GM12891 (cell line): ENCODE measurements at places on chromosomes 5 and 9.

- DNase-seq: no peak
These were observed 305.1 kb downstream of the PSAT1 start for GRCh38 chr9:78601957-78602565.

- no peak for DNase-seq
These were observed 193.9 kb downstream of the ADCY2 start for GRCh38 chr5:7589800-7590199.

GRCh38 chr9:113416149-113416721 is 5.7 kb downstream of the C9orf43 start:
- DNase-seq: peak; percentile 39

DNA sequence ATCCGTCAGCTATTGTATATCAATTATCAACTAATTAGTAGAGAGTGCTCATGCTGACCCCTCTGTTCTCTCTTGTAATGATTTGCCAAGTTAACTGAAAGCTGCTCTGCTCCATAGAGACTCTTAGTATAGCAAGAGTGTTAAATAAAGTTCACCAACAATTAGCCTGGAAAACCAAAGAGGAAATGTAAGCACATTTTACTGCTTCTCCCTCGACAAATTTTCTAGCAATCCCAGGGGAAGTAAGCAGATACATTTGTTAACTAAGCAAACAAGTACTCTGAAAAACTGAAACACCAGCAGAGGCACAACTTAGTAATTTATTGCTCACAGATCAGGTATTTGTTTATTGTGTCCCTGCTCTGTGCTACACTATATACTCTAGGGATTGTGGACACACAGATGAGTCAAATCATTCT is 162.2 kb downstream of the GLIS3 start:
- DNase-seq: no peak

DNA sequence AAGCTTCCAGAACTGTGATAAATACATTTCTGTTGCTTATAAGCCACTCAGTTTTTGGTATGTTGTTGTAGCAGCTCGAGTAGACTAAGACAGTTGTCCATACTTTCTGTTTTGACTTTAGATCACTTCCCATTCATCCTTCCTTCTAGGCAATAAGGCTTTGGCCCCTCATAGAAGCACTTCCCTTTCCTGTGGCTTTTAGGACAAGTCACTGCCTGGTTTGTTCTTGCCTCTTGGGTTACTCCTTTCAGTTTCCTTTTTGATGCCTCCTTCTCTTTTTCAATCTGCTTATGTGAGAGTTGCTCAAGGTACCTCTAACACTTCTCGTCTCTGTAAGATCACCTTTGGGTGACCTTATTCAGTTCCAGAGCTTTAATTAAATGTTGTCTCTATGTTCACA is 72.4 kb upstream of the NTRK2 start:
- peak; percentile 3 for DNase-seq

DNA sequence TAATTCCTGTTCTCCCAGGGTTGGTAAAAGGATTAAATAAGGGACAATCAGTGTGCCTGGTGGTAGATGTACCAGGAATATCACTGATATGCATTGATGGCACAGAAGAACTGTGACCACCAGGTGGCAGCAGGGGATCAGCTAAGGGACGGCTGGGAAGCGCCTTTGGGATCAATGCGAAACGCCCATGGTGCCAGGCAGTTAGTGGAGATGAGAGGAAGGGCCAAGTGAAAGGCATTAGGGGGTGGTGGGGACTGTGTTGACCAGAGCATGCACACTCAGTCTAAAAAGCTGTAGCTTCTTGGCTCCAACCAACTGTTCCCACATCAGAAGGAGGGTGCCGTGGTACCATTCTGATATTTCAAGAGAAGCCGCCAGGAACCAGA is 55.6 kb downstream of the ARHGEF37 start:
- DNase-seq: no peak

DNA sequence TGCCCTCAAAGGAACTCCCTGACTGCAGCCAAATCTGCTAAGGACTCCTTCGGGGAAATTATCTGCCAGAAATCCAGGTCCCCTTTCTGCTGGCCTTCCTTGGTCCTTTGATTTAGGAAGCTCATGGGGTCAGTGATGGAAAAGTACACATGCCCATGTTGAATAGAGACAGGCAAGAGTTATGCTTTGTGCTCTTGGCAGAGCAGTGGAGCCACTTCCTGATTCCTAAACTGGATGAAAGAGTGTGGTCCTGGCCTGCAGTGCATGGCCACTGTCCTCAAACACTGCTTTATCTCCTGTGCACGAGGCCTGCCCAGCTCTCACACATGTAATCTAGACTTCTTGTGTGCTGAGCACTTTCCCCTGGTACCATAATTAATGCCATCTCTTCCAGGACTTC is 2.0 kb upstream of the EBF1 start:
- no peak for DNase-seq

- DNase-seq: no peak
These were observed 17.0 kb downstream of the NIPSNAP3B start for GRCh38 chr9:104780796-104781395.

GRCh38 chr5:128436749-128437188 is 101.3 kb downstream of the FBN2 start:
- DNase-seq: no peak

- no peak for DNase-seq
These were observed 27.7 kb downstream of the UBLCP1 start for GRCh38 chr5:159290741-159291140.

- no peak for DNase-seq
These were observed 66.6 kb downstream of the NPR3 start for GRCh38 chr5:32777733-32778132.

DNA sequence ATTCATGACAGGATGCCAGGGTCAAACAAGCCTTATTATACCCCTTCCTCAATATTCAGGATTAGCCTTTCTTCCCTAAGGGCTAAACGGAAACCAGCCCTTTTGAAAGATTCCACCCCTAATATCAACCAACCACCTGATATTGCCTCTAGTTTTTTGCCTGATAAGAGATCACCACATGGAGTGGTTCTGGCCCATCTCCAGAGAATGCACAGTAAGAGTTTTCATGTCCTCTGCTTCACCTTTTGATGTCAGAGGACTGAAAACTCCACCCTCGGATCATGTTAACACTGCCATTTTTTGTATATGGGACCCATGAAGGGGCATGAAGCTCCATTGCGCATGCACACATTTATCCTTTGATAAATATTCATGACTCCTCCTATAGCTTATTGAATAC is 5.8 kb upstream of the LNPEP start:
- DNase-seq: no peak

GRCh38 chr9:130411566-130411915 is 33.2 kb upstream of the ASS1 start:
- no peak for DNase-seq

- no peak for DNase-seq
These were observed 42.8 kb downstream of the NEURL1B start for GRCh38 chr5:172683645-172684471.

DNA sequence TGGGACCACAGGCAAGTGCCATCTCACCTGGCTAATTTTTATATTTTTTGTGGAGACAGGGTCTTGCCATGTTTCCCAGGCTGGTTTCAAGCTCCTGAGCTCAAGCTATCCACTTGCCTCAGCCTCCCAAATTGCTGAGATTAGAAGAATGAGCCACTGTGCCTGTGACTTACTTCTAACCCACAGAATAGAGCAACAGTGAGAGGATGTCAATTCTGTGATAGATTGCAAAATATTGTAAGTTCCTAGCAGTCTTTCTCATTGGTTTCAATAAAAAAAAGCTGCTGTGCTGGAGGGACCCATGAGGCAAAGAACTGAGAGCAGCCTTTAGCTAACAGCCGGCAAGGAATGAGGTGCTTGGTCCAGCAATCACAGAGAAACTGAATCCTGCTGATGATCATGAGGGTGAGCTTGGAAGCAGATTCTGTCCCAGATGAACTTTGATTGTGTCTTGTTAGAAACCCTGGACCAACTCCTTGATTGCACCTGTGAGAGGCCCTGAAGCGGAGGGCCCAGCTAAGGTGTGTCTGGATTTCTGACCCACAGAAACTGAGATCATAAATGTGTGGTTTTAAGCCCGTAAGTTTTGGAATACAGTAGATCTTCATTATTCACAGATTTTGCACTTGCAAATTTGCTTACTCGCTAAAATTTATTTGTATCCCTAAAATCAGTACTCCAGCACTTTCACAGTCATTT is 149.7 kb downstream of the GCNT1 start:
- no peak for DNase-seq

- no peak for DNase-seq
These were observed 18.4 kb upstream of the SCGB3A2 start for GRCh38 chr5:147859962-147860640.

DNA sequence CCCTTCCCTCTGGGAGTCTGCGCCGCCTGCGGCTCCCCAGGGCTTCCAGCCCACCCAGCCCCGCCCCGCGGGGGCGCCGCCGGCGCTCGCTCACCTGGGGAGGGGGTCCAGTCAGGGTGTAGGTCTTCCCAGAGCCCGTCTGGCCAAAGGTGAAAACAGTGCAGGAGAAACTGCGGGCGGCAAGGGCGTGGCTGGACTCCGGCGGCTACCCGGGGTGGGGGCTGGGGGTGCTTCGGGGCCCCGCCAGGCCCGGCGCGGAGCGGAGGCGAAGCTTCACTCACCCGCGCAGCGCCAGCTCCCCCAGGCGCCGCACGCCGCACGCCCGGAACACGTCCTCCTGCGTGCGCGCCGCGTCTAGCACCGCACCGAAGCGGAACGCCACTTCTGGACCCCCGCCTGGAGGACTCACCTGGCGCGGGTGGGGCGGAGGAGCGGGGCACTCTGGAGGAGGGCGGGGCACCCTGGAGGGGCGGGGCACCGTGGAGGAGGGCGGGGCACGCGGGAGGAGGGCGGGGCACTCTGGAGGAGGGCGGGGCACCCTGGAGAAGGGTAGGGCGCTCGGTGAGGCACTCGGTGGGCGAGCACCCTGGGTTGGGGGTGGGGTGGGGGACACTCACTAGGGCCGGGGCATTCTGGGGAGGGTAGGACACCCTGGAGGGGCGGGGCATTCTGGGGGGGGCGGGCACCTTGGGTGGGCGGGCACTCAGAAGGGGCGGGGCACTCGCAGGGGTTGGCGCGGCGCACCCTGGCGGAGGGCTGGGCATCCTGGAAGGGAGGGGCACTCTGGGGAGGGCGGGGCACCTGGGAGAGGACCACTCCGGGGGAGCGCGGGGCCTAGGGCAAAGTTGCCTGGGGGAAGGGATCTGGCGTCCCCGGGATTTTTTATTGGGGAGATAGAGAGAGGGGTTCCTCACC is 814 bp downstream of the KIF12 start:
- DNase-seq: no peak

DNA sequence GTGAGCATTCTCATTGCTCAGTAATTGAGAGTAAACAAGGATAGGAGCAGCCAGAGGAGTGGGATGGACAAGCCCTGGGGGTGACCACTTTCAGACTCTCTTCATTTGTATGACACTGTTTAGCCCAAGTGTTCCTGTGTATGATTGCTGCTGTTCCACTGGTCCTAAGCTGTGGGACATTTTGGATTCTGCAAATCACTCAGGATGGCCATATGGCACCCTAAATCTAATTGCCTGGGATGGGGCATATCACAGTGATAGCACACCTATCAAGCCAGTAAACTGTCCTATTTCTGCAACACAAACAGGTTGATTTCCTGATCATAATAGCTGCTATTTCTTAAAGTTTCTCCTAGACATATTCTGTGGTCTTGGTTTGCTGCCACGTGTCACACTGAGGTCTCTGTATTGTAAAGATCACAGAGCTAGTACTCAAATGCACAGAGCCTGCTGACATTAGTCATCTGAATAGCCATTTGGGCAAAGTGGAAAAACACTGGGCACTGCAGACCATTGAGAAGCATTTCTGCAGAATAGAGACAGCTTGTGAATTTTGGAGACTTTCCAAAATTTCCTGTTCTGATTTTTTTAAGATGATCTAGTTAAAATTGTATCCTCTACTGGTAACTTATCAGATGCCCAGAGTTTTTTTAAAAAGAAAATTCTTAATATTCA is 320.2 kb downstream of the RFX3 start:
- DNase-seq: no peak

GRCh38 chr5:135457424-135458071 is 5.4 kb upstream of the TIFAB start:
- DNase-seq: peak; percentile 59

DNA sequence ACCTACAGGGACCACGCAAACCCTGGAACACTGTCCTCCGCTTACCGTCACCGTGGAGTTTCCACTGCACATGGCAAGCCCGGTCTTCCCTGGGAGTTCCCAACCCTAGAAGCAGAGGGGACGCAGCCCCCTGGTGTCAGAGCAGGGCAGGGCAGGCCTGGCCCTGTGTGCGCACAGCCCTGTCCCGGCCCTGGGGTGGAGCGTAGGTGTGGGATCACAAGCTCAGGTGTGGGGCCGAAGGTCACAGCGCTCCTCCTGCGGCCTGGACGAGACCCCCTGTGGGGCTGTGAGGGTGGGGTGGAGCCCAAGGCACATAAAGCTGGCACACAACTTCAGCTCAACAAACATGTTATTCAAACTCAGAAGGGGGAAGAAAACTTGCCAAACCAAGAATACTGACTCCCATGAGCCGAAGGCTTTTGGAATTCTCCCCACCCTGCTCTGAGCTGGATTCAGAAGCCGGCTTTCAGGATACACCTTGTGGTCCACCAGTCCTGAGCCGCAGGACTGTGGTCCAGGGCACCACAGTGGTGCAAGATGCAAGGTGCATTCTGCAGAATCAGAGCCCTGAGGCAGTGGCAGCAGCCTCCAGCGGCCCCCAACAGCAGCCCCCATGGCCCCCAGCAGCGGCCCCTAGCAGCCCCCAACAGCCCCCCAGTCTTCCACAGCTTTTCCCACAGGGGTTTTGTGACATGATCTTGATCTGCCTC is 11.8 kb upstream of the EXOC3 start:
- DNase-seq: peak; percentile 64

- no peak for DNase-seq
These were observed 59.0 kb downstream of the MAP1B start for GRCh38 chr5:72166070-72166979.

DNA sequence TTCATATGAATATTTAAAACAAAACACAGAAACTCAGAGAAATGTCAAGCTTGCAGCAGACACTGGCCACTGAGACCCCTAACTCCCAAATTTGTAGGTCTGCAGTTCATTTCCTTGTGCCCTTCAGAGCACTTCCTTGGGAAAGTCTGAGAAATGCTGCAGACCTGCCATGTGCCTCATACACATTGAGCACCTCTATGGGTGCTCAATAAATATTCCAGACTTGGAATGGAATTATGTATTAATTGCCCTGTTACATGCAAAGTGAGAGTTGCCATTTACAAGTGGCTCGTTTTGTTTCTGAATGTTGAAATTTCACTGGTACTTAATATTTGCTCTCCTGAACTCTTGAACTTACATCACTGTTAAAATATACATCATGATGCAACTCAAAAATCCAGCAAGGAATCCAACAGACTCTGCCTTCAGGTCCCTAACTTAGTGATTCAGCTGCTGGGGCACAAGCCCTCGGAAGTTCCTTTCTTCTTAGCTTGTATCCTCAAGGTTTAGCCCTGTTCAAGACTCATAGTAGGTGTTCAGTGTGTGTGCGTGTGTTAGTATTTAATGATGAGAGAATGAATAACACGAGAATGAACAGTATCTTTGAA is 90.6 kb downstream of the PTCD2 start:
- DNase-seq: no peak

GRCh38 chr9:130699047-130699446 is 5.5 kb downstream of the EXOSC2 start:
- DNase-seq: no peak

- DNase-seq: no peak
These were observed 24.4 kb downstream of the SLC25A25 start for GRCh38 chr9:128092199-128092977.
